ENCODE measurements at places on chromosomes 12 and 14.
A peak's percentile ranks its signal among the peaks of the same experiment; 100 is the strongest.

GRCh38 chr12:104790296-104791125 lies 167.6 kb downstream of the SLC41A2 start:
- DNase-seq = no peak

GRCh38 chr14:105343194-105343593 lies 28.6 kb downstream of the PACS2 start:
- DNase-seq = no peak

- DNase-seq = no peak
Observed at GRCh38 chr14:93309427-93309966, 23.3 kb downstream of the BTBD7 start.

- DNase-seq = no peak
Observed at GRCh38 chr12:131102991-131103668, 149.4 kb downstream of the ADGRD1 start.

DNA sequence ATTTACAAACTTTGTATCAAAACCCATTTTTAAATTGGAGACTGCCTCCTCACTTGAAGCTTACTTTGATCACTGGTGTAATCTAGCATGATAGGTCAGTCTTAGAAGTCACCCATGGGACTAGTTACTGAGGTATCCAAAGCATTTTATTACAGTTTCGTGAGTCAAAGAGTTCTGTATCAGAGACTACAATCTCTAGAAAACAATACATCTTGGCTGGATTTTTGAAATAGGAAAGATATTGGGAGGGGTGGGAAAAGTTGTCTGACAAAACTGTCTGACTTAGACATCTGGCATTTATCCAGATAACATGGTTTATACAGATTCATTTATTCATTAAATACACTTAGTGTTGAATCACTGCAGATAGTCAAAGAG lies 173.5 kb upstream of the PDZRN4 start:
- DNase-seq = no peak

GRCh38 chr12:112001576-112001975 lies 11.4 kb downstream of the TMEM116 start:
- no peak for DNase-seq

DNA sequence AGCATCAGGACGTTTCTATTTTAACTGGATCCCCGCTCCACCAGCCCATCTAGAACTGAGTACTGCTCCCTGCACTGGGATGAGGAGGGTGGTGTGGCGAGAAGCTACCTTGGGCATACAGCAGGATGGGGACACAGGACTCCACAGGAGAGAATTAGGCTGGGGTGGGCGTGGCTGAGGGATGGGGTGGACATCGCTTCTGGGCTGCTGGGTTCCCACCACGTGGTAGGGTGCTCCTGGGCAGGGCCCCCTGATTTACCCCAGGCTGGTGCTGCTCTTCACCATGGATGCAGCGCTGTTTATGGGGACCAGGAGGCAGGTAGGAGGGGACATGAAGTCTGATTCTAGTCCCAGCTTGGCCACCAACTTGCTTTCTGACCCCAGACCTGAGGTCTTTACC lies 41.9 kb downstream of the VDR start:
- no peak for DNase-seq

- no peak for DNase-seq
Observed at GRCh38 chr14:30125322-30125979, 197.8 kb upstream of the PRKD1 start.

- DNase-seq = peak; percentile 31
Observed at GRCh38 chr14:20873370-20874177, 17.6 kb upstream of the RNASE3 start.

GRCh38 chr14:76531821-76532318 lies 155.9 kb downstream of the ESRRB start:
- DNase-seq = no peak

- DNase-seq = no peak
Observed at GRCh38 chr14:33717866-33718265, 233.0 kb downstream of the EGLN3 start.

- DNase-seq = no peak
Observed at GRCh38 chr14:52998376-52999015, 47.6 kb upstream of the FERMT2 start.

GRCh38 chr14:29832042-29832441 lies 95.6 kb downstream of the PRKD1 start:
- DNase-seq = no peak

GRCh38 chr14:32400480-32400879 lies 71.4 kb downstream of the AKAP6 start:
- no peak for DNase-seq

GRCh38 chr14:21476523-21476924 lies 235 bp downstream of the RAB2B start:
- DNase-seq = peak; percentile 24

DNA sequence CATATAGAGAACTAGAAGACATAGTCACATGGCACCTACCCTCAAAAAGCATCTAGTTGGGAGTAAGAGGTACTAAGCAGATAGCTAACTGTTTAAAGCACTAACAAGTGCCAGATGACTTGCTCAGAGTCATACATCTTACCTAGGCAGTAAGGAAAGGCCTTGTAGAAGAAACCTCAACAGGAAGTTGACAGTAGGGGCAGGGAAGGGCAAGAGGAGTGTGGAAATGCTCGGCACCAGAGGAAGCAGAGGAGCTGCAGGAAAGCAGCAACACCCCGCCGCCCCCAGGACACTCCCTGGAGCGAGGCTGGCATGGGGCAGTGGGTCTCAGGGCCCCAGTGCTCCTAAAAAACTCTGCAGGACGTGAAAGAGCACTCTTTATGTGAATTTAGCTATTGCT lies 92.9 kb downstream of the PPP2R5C start:
- no peak for DNase-seq
